ENCODE measurements at places on chromosomes 1 and 21. TPM values are rescaled to one million over a fixed set of nuclear protein-coding genes. Genes with fewer than 3 reads are reported as not detected.

The NIBAN1 gene
- total RNA-seq: 2.8 TPM

The HSPG2 gene
- 3,960 TPM for total RNA-seq

The CNKSR1 gene
- not detected for total RNA-seq

- H3K27ac ChIP-seq: no peak within 1 kb of the TSS
- DNase-seq: peak; percentile 75
- H3K4me3 ChIP-seq: peak within 1 kb of the TSS; percentile 49
- peaks cover 37% of the 10 kb centered on the region for H3K4me1 ChIP-seq
- no peaks in the 10 kb centered on the region for H3K27me3 ChIP-seq
These were observed at the start of gene KIF21B for GRCh38 chr1:201023517-201023902. TSS of gene KIF21B (minus strand) at chr1:201023714. CDS start at chr1:201023383, 331 bp downstream.

DNA sequence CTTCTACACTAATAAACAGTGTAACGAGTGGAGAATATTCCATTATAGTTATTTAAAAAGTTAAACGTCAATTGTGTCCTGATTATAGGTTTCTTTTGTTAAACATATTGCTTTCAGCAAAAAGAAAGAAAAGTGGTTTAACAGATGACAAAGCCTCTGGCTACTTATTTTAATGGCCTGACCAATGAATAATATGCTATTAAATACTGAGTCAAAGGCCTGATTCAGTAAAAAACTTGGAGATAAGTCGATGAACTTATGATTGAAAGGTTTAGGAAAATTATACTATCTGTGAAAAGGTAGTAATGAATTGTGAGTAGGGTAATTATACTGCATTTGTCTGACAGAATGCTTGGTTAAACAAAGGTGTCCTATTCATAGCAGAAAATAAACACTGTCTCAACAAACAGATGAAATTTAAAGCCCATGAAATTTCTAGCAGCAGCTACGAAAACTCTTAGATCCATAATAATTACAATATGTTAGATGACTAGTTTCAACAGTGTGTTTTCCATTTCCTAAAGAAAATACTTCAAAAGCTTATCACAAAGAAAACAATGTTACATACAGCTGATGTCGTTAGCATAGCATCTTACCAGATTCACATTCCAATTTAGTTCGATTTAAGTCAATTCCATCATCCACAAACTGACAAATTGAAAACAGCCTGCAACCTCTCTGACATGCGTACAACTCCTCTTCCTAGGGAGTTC, 6.2 kb downstream of the TMEM59 start:
- H3K36me3 ChIP-seq: no peaks in the 10 kb centered on the region
- no peaks in the 10 kb centered on the region for H3K27me3 ChIP-seq
- peak overlapping the region; percentile 19 for H3K27ac ChIP-seq

DNA sequence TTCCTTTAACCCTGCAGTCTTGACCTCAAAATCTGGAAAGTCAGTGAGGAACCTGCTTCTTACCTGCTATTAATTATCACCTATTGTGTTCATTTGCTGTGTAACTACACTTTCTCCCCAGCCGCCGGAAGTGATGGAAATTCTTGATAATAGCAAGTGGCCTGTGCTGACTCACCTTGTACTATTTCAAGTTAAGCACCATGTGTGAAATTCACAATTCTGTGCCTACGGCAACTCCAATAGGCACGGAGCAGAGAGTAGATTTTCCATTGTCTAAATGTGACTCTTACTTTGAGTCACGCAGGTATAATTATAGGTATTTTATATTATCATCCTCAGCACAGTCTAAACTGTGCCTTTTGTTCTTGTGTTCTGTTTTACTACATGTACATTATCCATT, 466.8 kb downstream of the KIF26B start:
- no peak overlapping the region for H3K27ac ChIP-seq
- no peaks in the 10 kb centered on the region for H3K4me1 ChIP-seq
- no peaks in the 10 kb centered on the region for H3K36me3 ChIP-seq
- H3K4me3 ChIP-seq: no peak overlapping the region
- H3K27me3 ChIP-seq: no peaks in the 10 kb centered on the region
- DNase-seq: no peak

DNA sequence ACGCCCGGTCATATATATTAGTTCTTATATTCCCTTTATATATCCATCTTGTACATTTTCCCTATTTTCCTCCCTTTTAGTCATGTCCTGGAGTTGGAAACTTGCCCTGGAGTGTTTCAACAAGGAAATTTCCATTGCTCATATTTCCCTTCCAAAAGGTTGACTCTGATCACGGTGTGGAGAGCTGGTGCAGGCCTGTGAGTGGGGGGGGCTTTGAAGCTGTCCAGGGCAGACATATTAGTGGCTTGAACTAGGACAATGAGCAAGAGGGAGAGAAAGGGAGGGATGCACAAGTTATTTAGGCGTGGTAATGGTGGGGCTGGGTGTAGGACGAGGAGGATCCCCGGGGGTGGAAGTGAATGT, 30.4 kb upstream of the TMEM61 start:
- peaks cover 19% of the 10 kb centered on the region for H3K4me1 ChIP-seq
- H3K36me3 ChIP-seq: no peaks in the 10 kb centered on the region
- H3K4me3 ChIP-seq: no peak overlapping the region
- DNase-seq: peak; percentile 74
- H3K27me3 ChIP-seq: peaks cover 1% of the 10 kb centered on the region

DNA sequence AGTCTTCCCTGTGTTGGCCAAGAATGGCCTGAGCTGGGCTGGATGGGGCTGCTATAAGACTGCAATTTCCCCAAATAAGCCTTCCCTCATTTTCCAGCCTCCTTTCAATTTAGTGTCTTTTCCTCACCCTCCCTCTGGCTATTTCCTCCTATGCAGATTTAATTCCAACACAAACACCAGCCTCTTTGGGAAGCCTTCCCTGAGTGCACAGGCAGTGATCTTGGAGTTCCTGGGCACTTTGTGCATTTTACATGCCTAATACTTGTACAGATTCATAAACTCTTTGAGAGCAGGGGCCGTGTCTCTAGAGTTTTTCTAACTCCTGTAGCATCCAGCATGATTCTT, 91.1 kb upstream of the TLR5 start:
- H3K27ac ChIP-seq: peak overlapping the region; percentile 47
- H3K36me3 ChIP-seq: no peaks in the 10 kb centered on the region
- H3K27me3 ChIP-seq: no peaks in the 10 kb centered on the region
- peaks cover 13% of the 10 kb centered on the region for H3K4me1 ChIP-seq
- peak; percentile 24 for DNase-seq
- H3K4me3 ChIP-seq: no peak overlapping the region

DNA sequence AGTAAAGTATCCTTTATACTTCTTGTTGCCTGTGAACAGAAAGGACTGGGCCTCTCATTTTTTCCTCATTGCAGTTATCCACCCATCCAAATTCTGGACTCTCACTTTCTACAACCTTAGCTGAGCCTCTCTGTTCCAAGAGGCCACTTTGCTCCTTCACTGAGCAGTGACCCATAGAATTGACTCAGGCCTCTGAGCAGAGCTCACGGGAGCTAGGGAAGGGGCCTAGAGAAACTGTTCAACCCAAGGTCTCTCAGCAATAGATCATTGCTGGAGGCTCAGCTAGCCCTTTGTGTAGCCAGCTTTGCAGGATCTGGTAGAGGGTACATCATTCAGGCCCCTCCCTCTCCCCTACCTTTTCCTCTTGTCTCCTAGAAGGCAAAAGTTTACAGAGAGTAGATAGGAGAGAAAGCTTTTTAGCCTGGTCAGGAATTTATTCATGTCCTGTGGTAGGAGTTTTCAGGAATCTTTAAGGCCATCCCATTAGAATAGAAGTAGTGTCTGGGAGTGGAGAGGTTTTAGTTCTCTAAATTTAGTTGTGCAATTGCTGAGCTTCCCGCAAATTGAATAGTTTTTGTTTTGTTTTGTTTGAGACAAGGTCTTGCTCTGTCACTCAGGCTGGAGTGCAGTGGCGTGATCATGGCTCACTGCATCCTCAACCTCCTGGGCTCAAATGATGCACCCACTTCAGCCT, 6.7 kb downstream of the INTS3 start:
- no peak overlapping the region for H3K27ac ChIP-seq
- no peak overlapping the region for H3K4me3 ChIP-seq
- H3K4me1 ChIP-seq: peaks cover 7% of the 10 kb centered on the region
- no peaks in the 10 kb centered on the region for H3K27me3 ChIP-seq
- no peak for DNase-seq

DNA sequence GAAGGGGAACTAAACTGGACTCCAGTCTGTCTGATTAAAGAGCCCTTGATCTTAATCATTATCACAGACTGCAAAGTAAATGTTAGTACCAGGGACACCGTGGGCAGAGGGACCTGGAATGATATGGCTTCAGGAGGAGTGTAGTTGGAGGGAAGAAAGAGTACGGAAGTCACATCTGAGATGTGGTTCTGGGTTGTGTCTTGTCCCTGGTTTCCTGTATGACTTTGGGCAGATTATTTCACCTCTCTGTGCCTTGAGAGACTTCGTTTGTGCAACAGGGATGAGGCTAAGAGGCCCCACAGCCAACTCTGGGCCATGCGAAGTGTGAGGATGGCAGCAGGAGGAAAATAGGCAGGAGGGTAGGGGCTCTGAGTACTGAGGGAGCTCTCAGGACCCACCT, 76.1 kb upstream of the SLC2A1 start:
- no peak for DNase-seq
- H3K4me3 ChIP-seq: no peak overlapping the region
- no peaks in the 10 kb centered on the region for H3K27me3 ChIP-seq
